Hematopoietic multipotent progenitor cell treated with erythropoietin and hydrocortisone succinate and interleukin-3 and kit ligand, for 15 days (in vitro differentiated cells): ENCODE measurements at places on chromosomes 7 and 10.
A peak's percentile ranks its signal among the peaks of the same experiment; 100 is the strongest.

DNA sequence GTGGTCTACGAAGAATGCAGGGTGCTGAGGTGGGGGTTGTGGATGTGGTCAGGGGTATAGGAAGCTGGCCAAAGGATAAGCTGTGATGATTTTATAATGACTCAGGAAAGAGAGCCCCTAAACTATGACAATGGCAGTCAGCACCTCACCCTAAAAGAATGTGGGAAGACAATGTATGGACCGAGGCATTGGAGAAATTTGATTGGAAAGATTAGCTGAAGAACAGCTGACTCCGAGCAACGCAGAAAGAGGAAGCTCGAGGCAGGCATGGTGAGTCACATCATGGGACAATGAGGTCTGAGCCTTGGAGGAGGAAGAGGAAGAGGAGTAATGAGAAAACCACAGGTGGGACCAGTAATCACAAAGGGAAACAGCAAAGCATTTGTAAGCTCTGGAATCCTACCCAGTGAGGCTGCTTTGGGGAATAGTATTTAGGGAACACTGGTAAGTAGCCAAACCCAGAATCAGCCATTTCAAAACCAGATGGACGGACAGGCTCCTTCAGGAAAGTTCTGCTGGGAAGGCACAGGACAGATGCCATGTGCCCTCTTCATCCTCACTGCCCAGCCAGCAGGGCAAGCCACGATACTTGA is 295.4 kb downstream of the PRPF18 start:
- DNase-seq, result no peak

DNA sequence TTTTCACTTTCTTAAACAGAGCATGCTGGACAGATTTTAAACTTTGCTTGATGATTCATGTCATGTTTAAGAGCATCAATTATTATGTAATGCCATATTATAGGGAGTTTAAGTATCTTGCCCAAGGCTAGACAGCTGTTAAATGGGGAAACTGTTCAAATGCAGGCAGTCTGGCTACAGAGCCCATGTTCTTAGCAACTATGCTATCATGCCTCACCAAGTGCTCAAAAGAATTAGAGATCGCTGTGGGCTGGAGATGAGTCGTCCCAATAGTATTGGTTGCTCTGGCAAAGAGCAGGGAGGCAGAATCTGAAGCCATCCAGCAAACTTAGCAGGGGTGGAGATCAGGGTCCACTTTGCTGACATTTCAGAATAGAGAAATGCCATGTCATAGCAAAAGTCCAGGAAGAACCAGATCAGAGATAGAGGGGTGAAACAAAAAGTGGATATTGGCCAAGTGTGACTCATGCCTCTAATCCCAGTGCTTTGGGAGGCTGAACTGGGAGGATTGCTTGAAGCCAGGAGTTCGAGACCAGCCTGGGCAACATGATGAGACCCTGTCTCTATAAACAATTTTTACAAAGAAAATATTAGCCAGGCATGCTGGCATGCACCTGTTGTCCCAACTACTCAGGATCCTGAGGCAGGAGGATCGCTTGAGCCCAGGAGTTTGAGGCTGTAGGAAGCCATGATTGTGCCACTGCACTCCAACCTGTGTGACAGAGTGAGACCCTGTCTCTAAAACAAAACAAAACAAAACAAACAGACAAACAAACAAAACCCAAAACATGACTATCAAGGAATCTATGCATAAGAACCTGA is 57.8 kb downstream of the BAMBI start:
- no peak for DNase-seq

DNA sequence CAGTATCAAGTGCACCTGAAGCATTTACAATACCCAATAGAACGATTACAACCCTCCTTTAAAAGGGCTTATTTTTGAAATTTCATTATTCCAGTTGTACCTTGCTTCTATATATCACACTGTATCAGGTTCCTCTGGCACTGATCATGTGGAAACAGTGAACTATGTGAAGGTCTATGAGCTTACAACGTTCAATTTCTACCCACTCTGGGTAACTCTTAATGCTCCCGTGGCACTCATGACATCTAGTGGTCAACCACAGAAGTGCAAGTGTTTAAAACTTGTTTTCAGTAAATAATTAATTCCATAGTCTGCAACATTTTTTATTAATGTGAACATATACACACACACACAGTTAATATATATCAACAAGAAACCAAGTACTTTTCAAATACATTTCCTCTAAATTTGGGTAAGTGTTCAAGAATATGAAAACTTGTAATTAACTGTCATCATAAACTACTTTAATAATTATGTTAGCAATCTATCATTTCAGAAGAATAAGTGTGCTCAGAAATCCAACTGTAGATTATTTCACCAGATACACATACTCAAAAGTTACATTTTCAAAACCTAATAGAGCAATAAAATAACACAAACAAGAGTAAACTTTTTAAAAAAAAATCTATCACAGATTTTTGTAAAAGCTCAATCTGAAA is 61.0 kb downstream of the MPP7 start:
- DNase-seq, result peak; percentile 45

- no peak for DNase-seq
Measured at GRCh38 chr10:74542077-74542476, 284.3 kb upstream of the KAT6B start.

GRCh38 chr7:29812185-29812876 is 6.0 kb downstream of the WIPF3 start:
- no peak for DNase-seq

- no peak for DNase-seq
Measured at GRCh38 chr7:138527746-138528223, 67.7 kb downstream of the TRIM24 start.

DNA sequence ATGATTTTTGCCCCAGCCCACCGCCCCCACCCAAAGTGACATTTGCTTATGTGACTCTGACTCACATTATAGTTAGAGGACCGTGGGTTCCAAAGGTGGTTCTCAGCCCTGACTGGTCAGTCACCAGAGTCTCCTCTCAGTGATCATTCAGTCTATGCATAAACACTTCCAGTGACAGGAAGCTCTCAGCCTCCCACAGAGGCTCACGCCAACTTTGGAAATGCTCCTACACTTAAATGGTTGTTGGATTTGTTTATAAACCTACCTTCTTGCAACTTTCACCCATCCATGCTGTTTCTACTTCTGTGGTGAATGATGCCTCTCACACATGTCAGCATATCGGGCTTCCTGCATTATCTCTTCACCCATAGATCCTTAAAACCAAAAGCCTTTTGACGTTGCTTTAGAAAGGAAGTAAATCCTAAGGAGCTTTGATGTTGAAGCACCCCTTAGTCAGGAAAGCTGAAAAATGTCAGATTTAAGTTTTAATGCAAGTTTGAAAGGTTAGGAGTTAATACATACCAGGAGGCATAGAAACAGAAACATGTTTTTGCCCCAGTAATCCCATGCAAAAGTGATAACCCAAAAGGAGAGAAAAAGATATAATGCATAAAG is 46.5 kb upstream of the FGL2 start:
- DNase-seq, result no peak

DNA sequence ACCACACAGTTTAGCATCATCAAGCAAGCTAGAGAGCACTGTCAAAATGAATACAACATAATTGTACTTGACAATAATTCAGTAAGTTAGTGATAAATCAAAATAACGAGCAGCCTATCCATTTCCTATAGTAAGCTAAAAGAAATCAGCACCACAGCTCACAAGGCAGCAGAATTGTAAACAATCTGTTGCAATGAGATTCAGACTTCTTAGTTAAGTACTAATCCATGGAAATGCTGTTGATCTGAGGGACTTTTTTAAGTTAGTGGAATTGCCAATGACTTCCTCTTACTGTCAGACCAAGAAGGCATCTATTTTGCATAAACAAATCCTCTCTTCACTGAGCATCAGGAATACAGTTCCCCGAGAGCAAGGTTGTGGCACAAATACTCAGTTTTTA is 136.6 kb upstream of the CCDC6 start:
- no peak for DNase-seq

GRCh38 chr7:21887779-21888178 is 57.9 kb downstream of the CDCA7L start:
- DNase-seq, result no peak

DNA sequence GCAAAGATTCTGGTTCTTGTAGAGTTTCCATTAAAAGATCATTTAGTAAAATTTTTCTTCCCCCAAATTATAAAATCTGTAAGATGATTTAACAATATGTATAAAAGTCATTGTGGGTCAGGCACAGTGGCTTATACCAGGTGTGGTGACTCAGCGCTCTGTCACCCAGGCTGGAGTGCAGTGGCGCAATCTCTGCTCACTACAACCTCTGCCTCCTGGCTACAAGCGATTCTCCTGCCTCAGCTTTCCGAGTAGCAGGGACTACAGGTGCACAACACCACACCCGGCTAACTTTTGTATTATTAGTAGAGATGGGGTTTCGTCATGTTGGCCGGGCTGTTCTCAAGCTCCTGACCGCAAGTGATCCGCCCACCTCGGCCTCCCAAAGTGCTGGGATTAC is 68.0 kb downstream of the SEPTIN14 start:
- DNase-seq, result no peak

DNA sequence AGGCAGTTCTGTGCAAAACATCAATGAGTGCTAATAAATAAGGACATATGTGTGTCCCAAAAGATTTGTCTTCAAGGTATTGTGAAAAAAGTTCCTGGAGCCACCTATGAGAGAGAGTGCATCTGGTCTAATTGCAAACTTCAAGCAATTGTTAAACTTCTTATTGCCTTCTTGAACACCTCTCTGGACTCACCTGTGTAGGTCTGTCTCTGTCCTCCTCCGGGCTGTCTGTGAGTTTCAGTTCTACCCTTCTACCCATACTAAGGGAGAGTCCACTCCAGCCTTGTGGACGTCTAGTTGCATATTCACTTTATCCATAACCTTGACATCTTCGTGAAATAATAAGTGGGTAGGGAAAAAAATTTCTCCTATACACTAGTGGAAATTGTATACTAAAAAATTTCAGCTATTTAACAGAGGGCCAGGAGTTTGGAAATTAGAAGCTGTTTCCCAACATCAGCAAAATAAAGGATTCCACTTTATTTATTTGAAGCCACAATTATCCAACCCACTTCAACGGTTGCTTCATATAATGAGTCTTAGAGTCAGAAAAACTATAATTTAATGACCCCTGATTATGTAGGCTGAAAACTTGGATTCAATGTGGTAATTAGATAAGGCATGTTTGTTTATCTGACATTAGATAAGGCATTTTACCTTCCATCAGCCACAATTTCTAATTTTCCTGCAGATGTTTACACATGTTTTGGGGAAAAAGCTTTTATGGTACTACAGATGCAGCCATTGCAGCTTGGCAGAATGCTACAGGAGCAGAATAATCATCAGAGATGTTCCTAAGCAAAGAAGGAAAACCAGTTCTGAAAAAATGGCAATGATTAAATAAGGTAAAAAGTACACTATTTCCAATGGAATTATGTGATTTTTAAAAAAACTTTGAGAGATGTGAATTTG is 150.8 kb upstream of the FAM3C start:
- DNase-seq, result no peak

DNA sequence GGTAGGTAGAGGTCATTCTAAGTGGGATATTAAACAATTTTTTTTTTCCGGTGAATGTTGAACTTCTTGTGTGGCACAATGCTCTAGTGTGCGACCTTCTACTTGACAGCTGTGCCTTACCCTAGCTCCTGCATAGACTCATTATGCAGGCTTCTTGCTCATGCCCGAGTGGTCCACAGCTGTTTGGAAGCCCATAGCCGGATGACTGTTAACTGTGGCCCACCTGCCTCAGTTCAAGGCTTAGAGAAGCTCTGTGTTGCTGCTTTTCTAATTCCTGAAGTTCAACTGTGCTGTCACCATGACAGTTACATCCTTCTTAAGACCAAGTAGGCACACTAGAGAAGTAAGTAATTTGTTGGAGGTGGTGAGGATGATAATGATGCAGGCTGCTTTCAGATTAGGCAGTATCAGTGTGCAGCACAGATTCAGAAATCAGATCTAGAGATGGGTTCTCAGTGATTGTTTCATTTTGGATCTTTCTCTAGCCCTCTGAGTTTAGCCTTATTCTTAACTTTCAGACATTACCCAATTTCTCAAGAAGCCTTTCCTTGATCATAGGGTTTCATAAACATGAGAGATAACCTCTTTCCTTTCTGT is 278.4 kb downstream of the PHF14 start:
- DNase-seq, result no peak

DNA sequence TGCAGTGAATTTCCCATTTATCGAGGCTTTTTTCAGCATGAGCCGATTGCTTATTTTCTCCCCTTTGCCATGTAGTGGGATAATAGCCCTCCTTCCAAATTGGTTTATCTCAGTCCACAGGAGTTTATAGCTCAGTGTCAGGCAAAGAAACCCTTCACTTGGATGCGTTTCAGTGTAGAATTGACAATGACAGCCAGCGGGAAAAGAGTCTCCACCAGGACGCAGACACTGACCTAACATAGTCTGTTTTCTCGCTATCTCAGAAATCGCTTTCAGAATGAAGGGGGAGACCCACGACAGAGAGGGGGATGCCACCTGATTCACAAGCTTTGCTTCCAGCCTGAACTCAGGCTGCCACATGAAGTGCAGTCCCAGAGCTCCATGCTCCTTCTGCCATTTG is 43.5 kb upstream of the TCERG1L start:
- DNase-seq, result no peak

- no peak for DNase-seq
Measured at GRCh38 chr7:131252976-131253375, 74.7 kb upstream of the MKLN1 start.

GRCh38 chr10:128035557-128035973 is 90.7 kb downstream of the MKI67 start:
- DNase-seq, result peak; percentile 32

- DNase-seq, result no peak
Measured at GRCh38 chr10:70508912-70509756, 30.6 kb downstream of the PALD1 start.

GRCh38 chr10:132738454-132739224 is 47.3 kb downstream of the NKX6-2 start:
- DNase-seq, result no peak

DNA sequence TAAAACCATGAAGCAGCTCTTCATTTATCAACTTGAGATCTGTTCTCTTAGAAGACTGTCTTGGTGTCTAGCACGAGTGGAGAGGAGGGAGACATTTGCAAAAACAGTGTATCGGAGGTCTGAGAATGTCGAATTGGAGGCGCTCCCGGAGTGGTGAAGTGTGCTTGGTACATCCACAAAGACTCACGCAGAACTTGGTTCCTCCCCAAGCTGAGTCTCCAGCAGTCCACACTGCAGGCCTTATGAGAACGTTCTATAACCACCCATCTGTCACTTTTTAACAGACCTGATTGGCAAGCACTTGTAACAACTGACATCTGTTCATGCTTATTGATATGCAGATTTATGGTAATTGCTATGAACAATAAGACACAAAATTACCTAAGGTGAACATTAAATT is 261.6 kb downstream of the CELF2 start:
- no peak for DNase-seq

DNA sequence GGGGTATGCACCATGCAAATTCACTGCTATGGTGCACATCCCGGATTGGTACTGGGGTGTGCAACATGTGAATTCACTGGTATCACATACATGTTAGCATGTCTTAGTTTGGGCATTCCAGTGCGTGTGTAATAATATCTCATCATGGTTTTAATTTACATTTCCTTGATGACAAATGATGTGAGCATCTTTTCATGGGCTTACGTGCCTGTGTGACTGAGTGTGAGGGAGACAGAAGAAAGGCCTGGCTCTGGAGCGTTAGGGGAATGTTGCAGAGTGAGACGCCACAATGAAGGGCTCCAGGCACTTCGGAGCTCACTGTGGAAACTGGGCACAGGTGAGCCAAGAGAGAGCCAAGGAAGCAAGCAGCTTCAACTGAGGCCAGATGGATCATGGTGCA is 162.6 kb downstream of the UBE2H start:
- DNase-seq, result no peak
